ENCODE measurements at places on chromosomes 7 and 10.

- peak; percentile 44 for DNase-seq
These were observed 39.1 kb upstream of the PARD3 start for GRCh38 chr10:34854147-34854601.

GRCh38 chr7:27091941-27092818 lies 3.6 kb downstream of the HOXA1 start:
- DNase-seq, result no peak

GRCh38 chr10:2887391-2888070 lies 179.8 kb upstream of the PFKP start:
- DNase-seq, result no peak

- no peak for DNase-seq
These were observed 48.1 kb downstream of the WIPF3 start for GRCh38 chr7:29854257-29854938.

DNA sequence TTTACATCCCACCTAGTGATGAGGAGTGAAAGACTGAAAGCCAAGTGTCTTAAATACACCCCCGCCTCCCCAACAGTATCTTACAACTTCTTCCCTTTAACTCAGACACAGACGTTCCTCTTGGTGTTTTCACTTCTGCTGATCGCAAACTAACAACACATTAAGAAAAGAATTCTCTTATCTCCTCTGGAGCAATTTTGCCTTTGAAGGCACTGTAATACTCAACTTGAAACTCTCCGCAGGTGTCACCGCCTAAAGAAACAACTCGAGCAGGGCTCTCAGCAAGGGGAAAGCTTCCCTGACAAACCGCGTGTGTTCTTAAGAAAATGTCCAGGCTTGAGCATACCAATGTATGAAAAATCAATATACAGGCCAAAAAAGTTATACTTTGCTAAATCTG lies 452 bp downstream of the SEMA3C start:
- no peak for DNase-seq

- peak; percentile 22 for DNase-seq
These were observed 143.1 kb upstream of the STK17A start for GRCh38 chr7:43439631-43440401.

- DNase-seq, result no peak
These were observed 133.3 kb upstream of the SAMD8 start for GRCh38 chr10:74977913-74978847.

GRCh38 chr7:47557694-47558670 lies 23.9 kb downstream of the TNS3 start:
- DNase-seq, result no peak

- DNase-seq, result no peak
These were observed 142.4 kb upstream of the LYZL1 start for GRCh38 chr10:29146311-29147100.

- no peak for DNase-seq
These were observed 77.3 kb downstream of the JMJD1C start for GRCh38 chr10:63388421-63389031.

DNA sequence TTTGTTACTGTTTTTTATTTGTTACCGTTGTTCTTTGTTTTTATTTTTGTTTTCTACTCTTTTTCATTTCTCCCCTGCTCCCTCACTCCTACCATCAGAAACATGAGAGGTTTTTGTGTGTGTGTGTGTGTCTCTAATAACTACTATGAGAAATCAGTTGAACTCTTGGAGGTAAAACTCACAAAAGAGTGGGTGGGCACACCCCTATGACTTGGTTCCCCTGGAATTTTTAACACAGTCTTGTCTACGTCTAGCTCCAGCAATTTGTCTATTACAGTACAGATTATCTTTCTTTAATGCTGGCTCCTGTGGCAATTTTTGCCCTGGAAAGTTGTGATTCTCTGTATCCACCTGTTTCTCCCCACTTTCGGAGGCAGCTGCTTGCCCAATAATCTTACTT lies 56.2 kb downstream of the AOAH start:
- DNase-seq, result no peak

DNA sequence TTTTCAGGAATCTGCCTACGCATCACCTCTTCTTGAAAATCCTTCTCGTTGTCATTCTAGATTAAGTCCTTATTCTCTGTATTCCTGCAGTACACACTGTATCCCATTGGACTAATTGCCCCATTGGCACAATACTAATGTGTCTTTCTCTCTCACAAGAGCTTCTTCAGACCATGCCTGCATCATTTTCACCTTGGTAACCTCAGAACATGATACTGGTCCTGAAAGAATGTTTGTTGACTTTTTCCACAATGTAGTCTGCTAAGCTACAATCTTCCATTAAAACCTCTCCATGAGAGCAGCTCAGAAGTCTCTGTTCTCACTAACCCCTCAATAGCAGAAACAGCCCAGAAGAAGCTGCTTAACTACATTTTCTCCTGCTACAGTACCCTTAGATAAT lies 270.7 kb downstream of the PCDH15 start:
- no peak for DNase-seq

GRCh38 chr7:91082852-91083495 lies 181.3 kb upstream of the FZD1 start:
- DNase-seq, result peak; percentile 32

GRCh38 chr7:142418326-142418725 lies 160.5 kb upstream of the PRSS58 start:
- DNase-seq, result no peak

- no peak for DNase-seq
These were observed 421.1 kb upstream of the FOXK1 start for GRCh38 chr7:4260867-4261600.

- DNase-seq, result no peak
These were observed 19.2 kb downstream of the SLC18A2 start for GRCh38 chr10:117260084-117260483.

- no peak for DNase-seq
These were observed 373.7 kb upstream of the MKI67 start for GRCh38 chr10:128499956-128500355.

GRCh38 chr7:151308791-151309190 lies 32.8 kb upstream of the NUB1 start:
- no peak for DNase-seq

DNA sequence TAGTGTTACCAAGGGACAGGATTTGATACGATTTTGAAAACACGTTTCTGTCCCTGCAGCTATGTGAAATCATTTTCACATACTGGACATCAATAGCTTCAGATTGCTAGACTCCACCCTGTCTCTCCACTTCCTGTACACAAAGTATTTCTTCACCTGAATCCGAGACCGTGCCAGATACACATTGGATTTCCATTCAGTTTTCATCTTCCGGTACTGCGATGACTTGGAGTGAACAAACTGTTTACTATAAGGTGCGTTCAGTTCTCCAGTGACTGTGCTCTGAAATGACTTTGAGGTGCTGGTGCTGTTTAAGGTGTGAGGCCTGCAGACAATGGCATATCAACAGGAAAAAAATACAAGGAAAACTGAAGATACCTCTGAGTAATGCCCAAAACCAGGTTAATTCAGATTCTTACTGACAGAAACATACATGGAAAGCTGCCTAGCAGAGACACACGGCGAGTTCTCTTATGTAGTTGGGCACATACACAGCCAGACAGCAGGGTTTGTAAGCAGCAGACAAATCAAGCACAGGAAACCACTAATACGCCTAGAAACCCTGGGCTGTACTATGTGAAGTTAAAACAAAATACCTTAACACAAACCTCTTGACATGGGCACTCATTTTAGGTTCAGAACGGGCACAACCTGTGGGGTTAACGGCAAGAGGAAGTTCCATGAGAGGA lies 119.2 kb downstream of the GALNT11 start:
- no peak for DNase-seq

- no peak for DNase-seq
These were observed 93.4 kb downstream of the GPR26 start for GRCh38 chr10:123759501-123760031.

GRCh38 chr10:26524161-26524896 lies 86.2 kb downstream of the APBB1IP start:
- DNase-seq, result no peak

GRCh38 chr10:117865945-117866344 lies 180.8 kb downstream of the RAB11FIP2 start:
- no peak for DNase-seq

DNA sequence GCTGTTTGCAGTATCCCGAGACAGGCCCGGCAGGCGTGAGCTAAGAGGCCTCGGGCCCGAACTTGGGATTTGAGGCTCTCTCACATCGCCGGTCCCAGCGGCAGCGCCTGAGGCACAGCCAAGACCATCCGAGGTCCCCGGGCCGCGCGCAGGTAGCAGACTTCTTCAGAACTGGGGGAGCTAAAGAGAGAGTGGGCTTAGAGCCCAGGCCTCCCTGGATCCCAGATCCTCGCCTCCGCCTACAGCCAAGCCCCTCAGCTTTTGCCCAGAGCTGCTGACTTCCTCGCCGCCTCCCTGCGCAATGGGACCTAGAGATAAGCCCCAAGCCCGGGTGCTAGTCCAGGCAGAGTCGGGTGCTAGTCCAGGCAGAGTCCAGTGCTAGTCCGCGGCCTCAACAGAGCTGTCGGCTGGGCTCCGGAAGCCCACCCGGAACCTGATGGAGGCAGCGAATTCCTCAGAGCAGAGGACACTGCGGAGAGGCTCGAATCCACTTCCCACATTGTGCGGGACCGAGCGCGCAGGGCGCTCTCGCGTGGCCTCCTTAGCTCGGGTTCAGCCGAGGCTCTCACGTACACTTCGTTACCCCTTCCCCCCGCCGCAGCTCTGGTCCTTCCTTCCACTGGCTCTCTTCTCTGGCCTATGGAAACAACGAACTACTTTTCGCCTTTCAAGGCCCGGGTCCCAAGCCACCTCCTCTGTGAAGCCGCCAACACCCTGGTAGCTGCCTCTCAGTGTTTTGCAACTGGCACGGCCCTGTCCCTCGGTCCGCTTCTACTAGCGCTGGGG lies 5.8 kb downstream of the LBX1 start:
- no peak for DNase-seq

- DNase-seq, result no peak
These were observed 90.7 kb downstream of the MKI67 start for GRCh38 chr10:128035557-128035973.

DNA sequence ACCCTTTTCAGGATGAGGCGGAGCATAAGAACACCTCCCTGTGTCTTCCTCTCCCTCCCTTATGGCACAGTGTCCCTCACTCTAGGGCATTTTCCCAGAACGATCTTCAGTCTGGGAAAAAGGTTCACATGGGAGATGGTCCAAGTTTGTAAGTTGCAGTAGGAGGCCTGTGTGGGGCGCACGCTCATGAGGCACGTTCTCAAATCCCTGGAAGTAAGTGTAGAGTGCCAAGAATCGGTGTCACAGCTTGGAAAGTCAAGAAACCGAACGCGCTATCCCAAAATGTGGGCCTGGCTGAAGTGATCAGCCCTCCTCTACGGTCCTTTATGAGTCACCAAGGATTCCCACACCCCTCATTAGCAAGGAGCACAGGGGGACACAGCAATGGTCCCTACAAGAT lies 23.9 kb upstream of the SMARCD3 start:
- DNase-seq, result no peak

GRCh38 chr10:58477902-58478301 lies 34.8 kb upstream of the BICC1 start:
- no peak for DNase-seq

DNA sequence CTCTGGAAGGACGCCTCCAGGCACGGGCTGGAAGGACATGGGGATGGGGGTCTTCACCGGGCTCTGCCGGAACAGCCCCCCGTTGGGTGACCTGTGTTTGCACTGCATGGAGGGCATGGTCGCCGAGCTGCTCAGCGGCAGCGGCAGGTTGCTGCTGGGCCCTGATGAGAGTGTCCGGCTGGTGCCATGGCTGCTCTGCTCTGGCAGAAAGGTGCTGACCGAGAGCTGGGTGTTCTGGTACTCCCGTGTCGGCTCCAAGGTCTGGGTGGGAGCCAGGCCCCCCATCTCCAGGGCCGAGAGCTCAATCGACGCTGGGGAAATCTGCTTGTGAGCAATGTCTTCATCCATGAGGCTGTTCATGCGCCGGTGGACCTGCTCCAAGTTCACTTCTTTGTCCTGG lies 764.3 kb downstream of the GRID1 start:
- no peak for DNase-seq

- DNase-seq, result no peak
These were observed 135.9 kb upstream of the LAMB4 start for GRCh38 chr7:108266035-108266434.

DNA sequence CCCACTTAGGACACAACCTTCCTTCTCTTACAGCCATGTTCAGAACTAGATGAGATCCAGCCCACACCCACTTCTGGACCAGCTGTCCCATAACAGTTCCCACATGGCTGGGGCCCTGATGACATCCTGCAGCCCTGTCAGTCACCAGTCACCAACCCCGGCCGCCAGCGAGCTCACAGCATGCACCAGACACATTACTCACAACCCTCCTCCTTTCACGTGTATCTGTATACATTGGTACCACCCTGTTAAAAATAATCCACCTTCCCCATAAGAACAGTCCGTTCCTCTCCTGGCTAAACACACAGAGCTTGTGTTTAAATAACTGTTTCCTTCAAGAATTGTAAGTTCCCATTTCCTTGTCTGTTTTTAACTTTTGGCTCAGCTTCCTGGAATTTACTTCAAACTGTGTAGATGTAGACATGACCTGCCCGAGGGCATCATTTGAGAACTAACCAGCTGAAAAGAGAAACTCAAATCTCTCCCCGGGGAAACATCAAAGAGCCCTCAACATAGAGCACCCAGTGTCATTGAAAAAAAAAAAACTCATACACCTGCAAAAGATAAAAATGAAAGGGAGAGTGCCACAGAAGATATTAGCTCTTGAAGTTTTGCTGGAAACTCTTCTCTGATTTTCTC lies 26.0 kb upstream of the PRLHR start:
- no peak for DNase-seq

DNA sequence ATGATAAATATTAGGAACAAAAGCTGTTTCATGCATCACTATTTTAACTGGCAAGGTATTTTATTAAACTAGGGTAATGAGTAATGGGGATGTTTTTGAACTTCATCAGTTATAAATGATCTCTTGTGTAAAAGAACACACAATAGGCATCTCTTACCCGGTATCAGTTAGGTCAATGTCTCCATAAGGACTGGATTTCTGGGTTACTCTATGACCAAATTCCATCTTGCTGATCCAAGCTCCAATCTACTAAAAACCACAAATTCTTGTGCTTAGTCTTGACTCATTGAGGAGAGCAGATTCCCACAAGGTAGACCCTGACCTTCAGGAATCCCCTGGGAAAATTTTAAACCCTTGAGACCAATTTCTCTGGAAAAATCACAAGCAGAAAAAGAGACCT lies 1167.7 kb downstream of the XPNPEP1 start:
- no peak for DNase-seq

GRCh38 chr10:71547876-71548846 lies 151.4 kb downstream of the CDH23 start:
- DNase-seq, result no peak

GRCh38 chr10:7534480-7534852 lies 123.6 kb upstream of the SFMBT2 start:
- no peak for DNase-seq

All from hippocampal formation (tissue), 2 donors.